ENCODE measurements at places on chromosomes 6 and 20. TPM values are rescaled to one million over a fixed set of nuclear protein-coding genes. Genes with fewer than 3 reads are reported as not detected.

Gene OPRL1
- total RNA-seq, result 0.41 TPM

- no peak overlapping the region for H3K4me3 ChIP-seq
- H3K27ac ChIP-seq, result no peak overlapping the region
- H3K4me1 ChIP-seq, result no peaks in the 10 kb centered on the region
- H3K27me3 ChIP-seq, result no peaks in the 10 kb centered on the region
- DNase-seq, result no peak
These were observed 49.6 kb upstream of the CCDC28A start for GRCh38 chr6:138724015-138724414.

- H3K27ac ChIP-seq, result no peak overlapping the region
- peak; percentile 17 for DNase-seq
- H3K27me3 ChIP-seq, result no peaks in the 10 kb centered on the region
- H3K36me3 ChIP-seq, result no peaks in the 10 kb centered on the region
- no peaks in the 10 kb centered on the region for H3K4me1 ChIP-seq
These were observed 322.2 kb downstream of the PLCB1 start for GRCh38 chr20:8454137-8454712.

GRCh38 chr6:11970114-11970513 is 42.0 kb upstream of the HIVEP1 start:
- H3K4me1 ChIP-seq, result peaks cover 9% of the 10 kb centered on the region
- H3K36me3 ChIP-seq, result no peaks in the 10 kb centered on the region
- no peaks in the 10 kb centered on the region for H3K27me3 ChIP-seq

Gene FLOT1
- 111 TPM for total RNA-seq

DNA sequence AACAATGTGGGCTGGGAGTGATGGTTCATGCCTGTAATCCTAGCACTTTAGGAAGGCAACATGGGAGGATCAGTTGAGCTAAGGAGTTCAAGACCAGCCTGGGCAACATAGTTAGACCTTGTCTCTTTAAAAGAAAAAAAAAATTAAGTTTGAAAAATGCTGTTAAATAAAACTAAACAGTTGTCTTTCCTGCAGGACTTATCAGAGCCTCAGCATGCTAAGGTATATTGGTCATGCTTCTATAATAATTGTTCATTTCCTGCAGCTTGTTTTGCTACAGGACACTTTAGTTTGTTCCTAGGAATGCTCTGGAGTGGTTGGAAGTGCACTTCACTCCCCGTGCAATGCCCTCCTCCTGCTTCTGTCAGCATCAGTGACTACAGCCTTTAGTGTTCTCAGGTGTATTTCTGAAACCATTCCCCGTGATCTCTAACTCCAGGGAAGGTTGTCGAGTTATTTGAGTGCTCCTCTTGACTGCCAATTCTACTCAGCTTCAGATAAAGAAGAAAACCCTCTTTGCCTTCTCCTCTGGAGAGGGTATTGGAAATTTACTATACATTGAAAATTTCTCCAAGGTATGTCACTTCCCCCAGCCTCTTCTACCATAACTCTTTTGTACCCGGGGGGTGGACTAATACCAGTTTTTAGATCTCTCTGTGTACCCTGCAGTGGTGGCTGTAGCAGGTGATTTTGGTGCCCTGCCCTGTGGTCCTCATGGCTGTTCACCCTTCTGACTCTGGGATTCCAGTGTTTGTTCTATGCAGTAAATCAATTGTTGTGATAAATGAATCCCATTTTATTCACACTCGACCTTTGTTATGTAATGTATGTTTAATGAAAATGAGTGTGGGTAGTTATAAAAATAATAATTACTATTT is 33.8 kb downstream of the NHLRC1 start:
- no peaks in the 10 kb centered on the region for H3K4me1 ChIP-seq
- H3K36me3 ChIP-seq, result no peaks in the 10 kb centered on the region
- DNase-seq, result no peak
- H3K27ac ChIP-seq, result no peak overlapping the region
- no peaks in the 10 kb centered on the region for H3K27me3 ChIP-seq
- no peak overlapping the region for H3K4me3 ChIP-seq

DNA sequence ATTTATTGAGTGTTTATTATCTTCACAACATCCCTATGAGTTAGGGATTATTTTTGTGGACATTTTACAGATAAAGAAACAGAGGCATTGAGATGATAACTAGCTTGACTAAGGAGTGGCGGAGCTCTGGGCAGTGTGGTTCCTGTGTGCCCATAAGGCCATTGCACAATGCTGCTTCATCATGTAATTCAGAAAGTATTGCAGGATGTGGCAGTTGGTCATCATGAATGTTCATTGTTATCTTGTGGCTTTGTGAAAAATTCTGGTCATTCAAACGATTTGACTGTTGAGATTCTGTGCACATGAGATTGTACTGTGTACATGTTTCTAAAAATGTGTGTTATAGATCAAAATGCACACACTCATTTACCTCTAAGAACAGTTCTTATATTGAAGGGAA is 150.8 kb downstream of the ESR1 start:
- H3K4me1 ChIP-seq, result no peaks in the 10 kb centered on the region
- no peaks in the 10 kb centered on the region for H3K27me3 ChIP-seq
- DNase-seq, result no peak
- H3K27ac ChIP-seq, result no peak overlapping the region

Gene PAX1
- not detected for total RNA-seq

Gene C20orf141
- total RNA-seq, result not detected

DNA sequence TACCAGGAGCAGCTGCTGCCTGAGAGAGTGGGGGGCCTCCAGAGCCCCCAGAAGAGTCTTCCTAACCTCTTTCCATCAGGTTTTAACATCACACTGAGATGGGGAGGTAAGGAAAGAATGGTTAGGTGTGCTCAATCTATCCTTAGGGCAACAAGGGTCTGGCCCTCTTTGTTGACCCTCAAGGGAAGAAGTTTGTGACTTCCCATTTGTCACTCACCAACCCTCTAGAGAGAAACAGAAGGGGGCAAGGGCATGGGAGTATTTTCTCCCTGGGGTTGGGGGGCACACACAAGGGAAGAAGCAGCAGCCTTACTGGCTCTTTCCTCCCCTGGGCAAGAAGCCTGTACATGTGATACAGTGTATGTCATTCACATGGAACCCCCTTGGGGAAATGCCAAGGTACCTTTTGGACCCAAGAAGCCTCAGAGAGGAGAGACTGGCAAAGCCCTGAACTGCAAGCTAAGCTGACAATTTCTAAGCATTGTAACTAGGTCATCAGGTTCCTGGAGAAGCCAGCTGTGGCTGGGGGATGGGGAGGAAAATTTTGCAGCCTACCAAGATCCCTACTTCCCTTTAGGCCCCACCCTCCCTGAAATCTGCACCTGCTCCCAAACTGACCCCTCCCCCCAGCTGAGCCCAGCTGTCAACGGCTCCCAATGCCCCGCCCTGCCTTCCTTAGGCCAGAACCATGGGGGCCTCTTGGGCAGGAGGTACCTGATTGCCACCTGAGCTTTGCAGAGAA is 14.5 kb downstream of the BCL2L1 start:
- H3K4me1 ChIP-seq, result peaks cover 40% of the 10 kb centered on the region
- H3K27me3 ChIP-seq, result no peaks in the 10 kb centered on the region
- no peak overlapping the region for H3K4me3 ChIP-seq
- peaks cover 8% of the 10 kb centered on the region for H3K36me3 ChIP-seq
- no peak overlapping the region for H3K27ac ChIP-seq

GRCh38 chr6:154651656-154652055 is 81.6 kb upstream of the SCAF8 start:
- no peaks in the 10 kb centered on the region for H3K27me3 ChIP-seq
- H3K4me1 ChIP-seq, result no peaks in the 10 kb centered on the region
- H3K4me3 ChIP-seq, result no peak overlapping the region
- DNase-seq, result no peak
- no peak overlapping the region for H3K27ac ChIP-seq

DNA sequence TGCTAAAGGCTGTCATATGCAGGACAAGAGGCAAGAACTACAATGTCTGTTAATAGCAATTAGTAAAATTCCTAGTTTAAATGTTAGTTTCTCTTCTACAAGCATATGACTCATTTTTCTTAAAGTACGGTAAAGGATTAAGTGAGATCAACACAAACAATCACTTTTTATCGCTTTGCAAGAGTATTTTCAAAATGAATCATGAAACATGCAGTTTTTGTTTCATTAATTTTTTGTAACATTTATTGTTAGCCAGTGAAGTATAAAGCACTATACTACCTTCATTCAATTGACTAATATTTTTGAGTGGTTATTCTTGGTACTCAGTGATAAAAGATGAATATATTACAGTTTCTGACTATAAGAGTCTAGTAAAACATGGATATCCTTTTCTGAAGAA is 138.6 kb downstream of the AHI1 start:
- no peak overlapping the region for H3K27ac ChIP-seq
- H3K27me3 ChIP-seq, result no peaks in the 10 kb centered on the region
- no peaks in the 10 kb centered on the region for H3K36me3 ChIP-seq
- H3K4me3 ChIP-seq, result no peak overlapping the region
- no peaks in the 10 kb centered on the region for H3K4me1 ChIP-seq
- DNase-seq, result no peak

GRCh38 chr20:6580486-6580885 is 187.0 kb upstream of the BMP2 start:
- H3K4me3 ChIP-seq, result no peak overlapping the region
- H3K4me1 ChIP-seq, result no peaks in the 10 kb centered on the region
- no peaks in the 10 kb centered on the region for H3K36me3 ChIP-seq
- H3K27ac ChIP-seq, result no peak overlapping the region
- DNase-seq, result no peak

DNA sequence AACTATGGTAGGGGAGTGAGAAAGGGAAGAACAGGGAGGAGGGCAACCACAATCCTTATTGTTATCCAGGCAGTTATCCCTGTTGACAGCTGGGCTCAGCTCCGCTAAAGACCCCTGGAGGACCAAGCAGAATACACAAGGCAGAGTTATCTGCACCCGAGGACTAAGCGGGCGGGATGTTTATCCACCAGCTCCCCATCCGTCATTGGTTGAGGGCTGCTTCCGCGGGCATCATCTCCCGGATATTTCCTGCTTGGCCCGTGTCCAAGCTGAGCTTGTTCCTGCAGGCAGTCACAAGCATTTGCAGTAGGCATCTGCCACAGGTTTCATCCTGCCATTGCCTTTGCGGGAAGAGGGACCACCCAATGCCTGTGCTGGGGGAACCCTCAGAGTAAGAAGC is 102.1 kb downstream of the DLGAP4 start:
- H3K4me1 ChIP-seq, result no peaks in the 10 kb centered on the region
- no peaks in the 10 kb centered on the region for H3K36me3 ChIP-seq
- no peak overlapping the region for H3K4me3 ChIP-seq
- no peaks in the 10 kb centered on the region for H3K27me3 ChIP-seq

DNA sequence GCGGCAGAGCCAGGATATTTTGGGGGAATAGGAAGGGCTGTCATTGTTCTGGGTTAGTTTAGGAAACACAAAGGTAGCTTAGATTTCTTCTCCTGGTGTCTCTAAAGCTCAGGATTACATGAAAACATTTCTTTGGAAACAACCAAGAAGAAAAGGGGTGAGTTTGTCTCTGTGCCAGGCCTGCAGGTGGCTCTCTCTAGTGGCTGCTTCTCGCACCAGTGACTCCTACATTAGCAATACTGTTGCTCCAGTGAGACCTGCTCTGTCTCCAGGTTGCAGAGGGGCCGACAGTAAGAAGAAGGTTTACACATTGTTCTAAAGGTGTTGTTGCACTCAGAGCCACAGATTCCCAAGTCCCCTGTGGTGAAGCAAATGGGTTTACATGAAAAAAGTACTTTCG is 104.6 kb upstream of the GLP1R start:
- H3K27me3 ChIP-seq, result peaks cover 3% of the 10 kb centered on the region
- DNase-seq, result no peak
- no peaks in the 10 kb centered on the region for H3K36me3 ChIP-seq
- H3K4me3 ChIP-seq, result no peak overlapping the region
- H3K4me1 ChIP-seq, result no peaks in the 10 kb centered on the region

- H3K4me3 ChIP-seq, result no peak overlapping the region
- no peak overlapping the region for H3K27ac ChIP-seq
- no peaks in the 10 kb centered on the region for H3K4me1 ChIP-seq
- H3K27me3 ChIP-seq, result no peaks in the 10 kb centered on the region
These were observed 503.9 kb upstream of the EYS start for GRCh38 chr6:66210964-66211363.

DNA sequence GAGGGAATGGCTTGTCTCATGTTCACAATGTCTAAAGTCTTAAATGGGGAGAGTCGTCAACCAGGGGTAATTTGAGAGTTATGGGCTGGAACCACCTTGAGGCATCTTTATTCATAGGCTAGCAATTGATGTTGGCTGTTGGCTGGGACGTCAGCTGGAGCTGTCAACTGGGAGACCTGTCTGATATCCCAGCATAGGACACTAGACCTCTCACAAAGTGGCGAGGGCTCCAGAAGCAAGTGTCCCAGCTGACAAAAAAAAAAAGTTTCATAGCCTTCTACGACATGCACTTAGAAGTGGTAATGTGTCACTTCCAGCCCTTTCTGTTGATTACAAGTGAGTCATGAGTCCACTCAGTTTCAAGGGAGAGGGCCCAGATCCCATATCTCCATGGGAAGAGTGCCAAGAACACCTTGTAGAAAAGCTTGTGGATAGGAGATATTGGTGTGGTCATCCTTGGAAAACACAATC is 278.0 kb downstream of the ESR1 start:
- H3K36me3 ChIP-seq, result no peaks in the 10 kb centered on the region
- no peak overlapping the region for H3K27ac ChIP-seq
- H3K4me3 ChIP-seq, result no peak overlapping the region
- H3K4me1 ChIP-seq, result no peaks in the 10 kb centered on the region
- no peaks in the 10 kb centered on the region for H3K27me3 ChIP-seq

GRCh38 chr6:158008864-158009113 is 27.1 kb downstream of the SYNJ2 start:
- H3K4me3 ChIP-seq, result no peak overlapping the region
- no peak for DNase-seq
- H3K4me1 ChIP-seq, result peaks cover 38% of the 10 kb centered on the region
- no peak overlapping the region for H3K27ac ChIP-seq

Gene DACT2
- not detected for total RNA-seq

DNA sequence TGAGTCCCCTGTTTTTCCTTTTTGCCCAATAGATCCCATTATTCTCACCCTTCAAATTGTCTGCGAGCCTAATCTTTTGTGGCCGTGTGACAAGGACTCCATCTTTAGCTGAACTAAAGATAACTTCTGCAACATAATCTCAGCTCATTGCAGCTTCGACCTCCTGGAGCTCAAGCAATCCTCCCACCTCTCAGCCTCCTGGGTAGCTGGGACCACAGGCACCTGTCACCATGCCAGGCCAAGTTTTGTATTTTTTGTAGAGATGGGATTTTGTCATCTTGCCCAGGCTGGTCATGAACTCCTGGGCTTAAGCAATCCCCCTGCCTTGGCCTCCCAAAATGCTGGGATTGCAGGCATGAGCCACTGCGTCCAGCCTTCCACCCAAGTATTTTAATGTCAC is 161.0 kb downstream of the GJA1 start:
- H3K36me3 ChIP-seq, result no peaks in the 10 kb centered on the region
- no peaks in the 10 kb centered on the region for H3K27me3 ChIP-seq
- H3K4me3 ChIP-seq, result no peak overlapping the region
- H3K27ac ChIP-seq, result no peak overlapping the region
- H3K4me1 ChIP-seq, result no peaks in the 10 kb centered on the region

- peak overlapping the region; percentile 65 for H3K27ac ChIP-seq
- peaks cover 27% of the 10 kb centered on the region for H3K36me3 ChIP-seq
- peak; percentile 93 for DNase-seq
These were observed 48.8 kb downstream of the DST start for GRCh38 chr6:56593801-56594318.

Gene SEL1L2
- total RNA-seq, result not detected

All from GM12878 (cell line).